ENCODE measurements at places on chromosomes 4 and X.

GRCh38 chrX:15567886-15568616 lies 32.7 kb downstream of the ACE2 start:
- DNase-seq, result no peak

DNA sequence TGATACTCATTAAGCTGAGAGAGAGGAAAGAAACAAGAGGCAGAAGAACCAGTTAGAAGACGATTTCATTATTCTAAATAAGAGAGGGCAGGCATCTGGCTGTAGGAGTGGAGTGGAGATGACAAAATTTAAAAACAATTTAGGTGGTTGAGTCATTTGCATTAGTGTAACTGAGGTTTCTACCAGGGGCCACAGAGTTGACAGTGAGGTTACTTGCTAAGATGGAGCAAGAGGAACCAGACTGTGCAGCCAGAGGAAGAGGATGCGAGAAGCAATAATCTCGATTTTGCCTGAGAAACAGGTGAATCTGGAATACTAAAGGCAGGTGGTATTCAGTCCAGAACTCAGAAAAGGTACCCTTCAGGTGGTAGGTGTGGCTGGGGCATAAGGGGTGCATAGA lies 491.9 kb downstream of the MID1IP1 start:
- no peak for DNase-seq

DNA sequence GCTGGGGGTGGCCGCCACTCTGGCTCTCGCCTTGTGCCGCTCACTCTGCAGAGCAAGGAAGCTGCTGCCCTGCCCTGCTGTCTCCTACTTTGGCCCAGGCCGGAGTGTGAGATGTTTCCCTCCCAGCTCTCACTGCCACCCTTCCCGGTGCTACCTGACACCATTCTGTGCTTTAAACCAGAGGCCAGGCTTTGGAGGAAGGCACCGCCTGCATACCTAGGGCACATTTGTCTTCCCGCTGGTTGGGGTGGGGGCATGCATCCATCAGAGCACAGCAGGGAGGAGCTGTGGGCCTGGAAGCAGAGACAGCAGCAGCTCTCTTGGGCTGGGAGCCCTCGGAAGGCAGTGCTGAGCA lies 96.9 kb upstream of the PSAPL1 start:
- no peak for DNase-seq

DNA sequence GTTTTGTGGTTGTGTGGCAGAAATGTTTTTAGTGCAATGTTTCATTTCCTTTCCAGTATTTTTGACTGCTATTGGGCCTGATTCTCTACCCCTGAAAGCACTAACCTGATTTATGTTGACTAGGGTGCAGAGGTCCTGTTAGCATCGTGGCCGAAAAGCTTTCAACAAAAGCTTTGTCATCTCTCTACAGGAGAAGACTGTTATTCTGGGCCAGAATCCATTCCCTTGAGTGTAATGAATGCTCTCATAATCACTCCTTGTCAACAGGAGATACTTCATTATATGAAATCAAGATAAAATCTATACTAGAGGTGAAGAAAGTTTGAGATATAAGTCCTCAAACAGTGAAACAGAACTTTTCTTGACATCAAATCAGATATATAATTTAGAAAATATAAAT lies 195.5 kb downstream of the ZNF330 start:
- no peak for DNase-seq

Measured in upper lobe of right lung (tissue), 1 donor.